ENCODE measurements at places on chromosomes 12 and 14. TPM values are rescaled to one million over a fixed set of nuclear protein-coding genes. Genes with fewer than 3 reads are reported as not detected.

SYNE3 gene
- total RNA-seq, result 11.5 TPM

NANOG gene
- total RNA-seq, result not detected

CD4 gene
- 0.07 TPM for total RNA-seq

EIF2B1 gene
- 36.3 TPM for total RNA-seq

NGB gene
- not detected for total RNA-seq

ADAMTS20 gene
- not detected for total RNA-seq

MYH7 gene
- total RNA-seq, result not detected

DAO gene
- not detected for total RNA-seq

CYP46A1 gene
- under 0.01 TPM for total RNA-seq

OR4K1 gene
- not detected for total RNA-seq

KRT79 gene
- not detected for total RNA-seq

RAD9B gene
- total RNA-seq, result 0.25 TPM

PPP1R12A gene
- total RNA-seq, result 94.0 TPM

All from pulmonary artery endothelial cell (primary cell).